Cerebellar nuclear complex (tissue), 1 donor: ENCODE measurements at places on chromosomes 12 and 14.

- DNase-seq = no peak
These were observed 113.5 kb downstream of the TMTC2 start for GRCh38 chr12:82800185-82800584.

DNA sequence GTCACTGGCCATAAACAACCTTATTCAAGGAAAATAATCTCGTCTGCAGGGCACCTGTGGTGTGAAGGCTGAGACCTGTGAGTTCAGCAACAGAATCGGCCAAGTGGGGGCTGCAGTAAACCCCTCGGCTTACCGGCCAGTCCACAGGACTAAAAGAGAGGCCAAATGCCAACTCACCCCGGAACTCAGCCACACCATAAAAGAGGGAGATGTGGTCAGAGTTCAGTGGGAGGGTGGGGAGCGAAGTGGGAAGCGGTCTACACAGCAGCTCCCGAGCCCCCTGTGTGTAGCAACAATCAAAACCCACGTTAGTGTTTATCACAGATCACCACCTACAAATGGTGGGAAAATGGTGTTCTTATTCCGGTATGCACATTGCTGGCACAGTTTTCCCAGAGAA is 153.0 kb downstream of the PIWIL1 start:
- no peak for DNase-seq

DNA sequence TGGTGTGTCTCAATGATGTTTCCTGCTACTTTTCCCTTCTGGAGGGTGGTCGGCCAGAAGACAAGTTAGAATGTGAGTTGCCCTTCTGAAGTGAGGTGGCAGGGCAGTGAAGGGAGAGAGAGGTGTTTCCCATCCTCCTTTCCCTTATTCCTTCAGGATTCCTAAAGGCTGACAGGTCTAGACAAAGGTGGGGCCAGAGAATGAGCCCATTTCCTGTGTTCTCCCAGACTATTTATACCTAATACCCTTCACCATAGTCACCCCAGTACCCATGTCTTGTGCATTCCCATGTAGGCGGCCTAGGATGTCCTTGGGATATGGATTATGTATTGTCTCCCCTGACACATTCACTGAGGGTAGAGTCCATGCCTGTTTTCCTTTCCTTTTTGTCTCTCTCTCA is 7.0 kb downstream of the DGKA start:
- DNase-seq = no peak

DNA sequence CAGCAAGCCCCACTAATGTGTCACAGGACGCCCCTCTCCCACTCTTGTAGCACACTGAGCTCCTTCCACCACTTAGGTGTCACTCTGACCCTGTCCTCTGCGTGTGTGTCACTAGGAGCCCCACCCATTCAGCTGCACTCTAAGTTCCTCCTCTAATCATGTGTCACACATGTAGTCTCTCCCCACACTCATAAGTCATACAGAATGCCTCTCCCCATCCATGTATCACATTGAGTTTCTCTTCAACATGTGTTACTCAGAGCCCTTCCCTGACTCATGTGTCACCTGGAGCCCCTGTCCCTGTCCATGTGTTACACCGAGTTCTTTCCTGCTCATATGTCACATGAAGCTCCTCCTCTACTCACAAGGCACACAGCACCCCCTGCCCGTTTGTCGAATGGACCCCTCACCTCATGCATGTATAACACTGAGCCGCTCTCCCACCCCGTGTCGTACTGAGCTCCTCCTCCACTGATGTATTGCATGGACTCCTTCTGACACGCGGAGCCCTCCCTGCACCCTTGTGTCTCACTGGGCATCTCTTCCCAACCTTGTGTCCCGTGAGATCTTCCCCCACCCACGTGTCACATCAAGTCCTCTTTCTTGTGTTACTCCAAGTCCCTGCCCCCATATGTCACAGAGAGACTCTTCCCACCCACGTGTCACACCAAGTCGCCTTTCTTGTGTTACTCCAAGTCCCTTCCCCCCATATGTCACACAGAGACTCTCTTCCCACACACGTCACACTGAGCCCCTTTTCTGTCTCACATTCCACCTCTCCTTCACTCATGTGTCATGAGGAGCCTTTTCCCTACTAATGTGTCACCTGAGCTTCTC is 31.0 kb downstream of the RTL1 start:
- no peak for DNase-seq

DNA sequence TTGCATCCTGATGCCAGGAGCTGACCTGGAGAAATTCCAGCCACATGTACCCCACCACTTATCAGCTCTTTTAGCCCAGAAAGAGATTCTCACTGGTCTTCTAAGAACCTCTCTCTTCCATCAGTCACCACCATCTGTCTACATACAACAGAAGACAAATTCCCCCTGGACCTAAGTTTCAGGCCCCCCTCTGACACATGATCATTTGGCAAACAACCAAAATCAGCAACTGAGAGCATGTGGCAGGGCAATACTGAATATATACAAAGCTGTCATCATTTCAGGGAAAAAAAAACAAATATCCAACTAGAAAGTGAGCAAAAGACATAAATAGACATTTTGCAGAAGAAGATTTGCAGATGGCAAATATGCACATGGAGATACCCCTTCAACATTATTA is 180.2 kb downstream of the FOXN3 start:
- DNase-seq = no peak

DNA sequence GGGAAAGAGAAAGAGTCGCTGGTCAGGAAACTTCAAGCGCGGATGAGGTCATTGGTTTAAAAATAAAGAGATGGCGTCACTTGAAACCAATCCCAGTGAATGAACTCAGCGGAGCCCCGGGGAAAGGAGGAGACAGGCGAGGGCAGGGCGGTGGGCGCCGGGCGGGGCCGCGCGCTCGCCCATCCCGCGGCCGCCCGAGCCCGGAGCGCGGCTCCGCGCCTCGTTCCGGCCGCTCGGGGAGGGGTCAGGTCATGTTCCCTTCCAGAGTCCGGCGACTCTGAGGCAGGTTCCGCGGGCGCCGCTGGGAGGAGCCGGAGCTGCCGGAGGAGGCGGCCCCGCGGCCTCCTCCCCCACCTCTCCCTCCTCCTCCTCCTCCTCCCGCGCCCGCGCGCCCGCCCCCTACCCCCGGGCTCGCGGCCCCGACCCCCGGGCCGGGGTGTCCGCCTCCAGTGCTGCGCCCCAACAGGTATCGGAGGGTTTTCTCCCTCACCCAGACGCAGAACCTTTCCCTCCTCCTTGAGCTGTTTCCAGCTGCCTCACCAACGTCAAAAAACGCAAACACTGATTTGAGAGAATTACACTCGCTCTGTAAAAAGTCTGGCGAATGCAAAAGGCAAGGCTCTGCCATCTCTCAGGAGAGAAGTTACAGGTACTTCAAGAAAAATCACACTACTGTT is at the start of gene DUSP16:
Gene DUSP16 (minus strand): TSS at position 279 of the 677 bp plus-strand sequence. CDS start 41,765 bp downstream, outside the sequence.
- peak; percentile 46 for DNase-seq

DNA sequence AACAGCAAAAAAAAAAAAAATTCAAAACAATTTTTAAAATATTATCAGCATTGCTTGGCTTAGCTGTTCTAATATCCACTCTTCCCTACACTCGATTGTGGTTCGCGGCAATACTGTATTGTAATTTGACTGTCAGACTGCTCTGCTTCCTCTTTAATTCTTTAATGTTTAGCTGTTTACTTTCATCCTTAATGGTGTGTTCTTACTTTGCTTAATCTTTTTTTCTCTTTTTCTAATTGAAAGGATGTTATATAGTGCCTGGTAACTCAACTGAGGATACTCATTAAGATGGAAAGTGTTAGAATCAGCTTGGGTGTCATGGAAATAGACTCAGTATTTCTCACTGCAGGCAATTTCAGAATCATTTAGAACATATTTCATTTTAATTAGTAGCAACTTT is 2.0 kb downstream of the ANO4 start:
- DNase-seq = no peak

DNA sequence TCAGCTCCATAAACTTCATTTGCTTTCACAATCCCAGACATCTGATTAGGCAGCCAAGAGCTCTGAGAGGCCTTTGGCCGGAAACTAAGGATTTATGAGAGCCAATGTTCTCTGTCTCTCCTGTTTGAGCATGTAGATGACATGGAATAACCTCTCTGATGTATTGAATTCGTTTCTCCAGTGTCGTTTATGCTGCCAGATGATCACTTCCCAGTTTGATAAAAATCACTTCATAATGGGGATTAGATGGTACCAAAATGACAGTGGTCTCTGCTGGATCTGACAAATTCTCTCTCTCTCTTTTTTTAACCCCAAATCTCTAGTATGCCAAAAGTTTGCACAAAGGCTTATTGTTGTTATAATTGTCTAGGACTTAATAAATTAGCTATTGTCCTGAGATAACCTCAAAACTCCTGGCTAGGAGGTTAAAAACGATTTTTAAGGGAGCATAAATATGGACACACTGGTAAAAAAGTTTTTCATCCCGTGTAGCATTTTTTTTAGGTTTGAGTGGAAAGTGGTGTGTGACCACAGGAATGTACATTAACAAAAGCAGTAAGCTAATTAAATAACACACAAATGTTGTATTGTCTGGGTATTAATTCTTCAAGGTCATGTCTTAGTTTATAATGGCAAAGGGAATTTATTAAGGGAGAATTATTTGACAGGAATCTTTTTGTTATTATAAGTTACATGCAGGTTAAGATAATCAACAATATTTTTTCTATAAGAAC is 82.6 kb upstream of the USP44 start:
- DNase-seq = no peak

- DNase-seq = no peak
These were observed 27.4 kb upstream of the CFL2 start for GRCh38 chr14:34741840-34742239.

- no peak for DNase-seq
These were observed 875.7 kb upstream of the USP15 start for GRCh38 chr12:61384511-61384910.

DNA sequence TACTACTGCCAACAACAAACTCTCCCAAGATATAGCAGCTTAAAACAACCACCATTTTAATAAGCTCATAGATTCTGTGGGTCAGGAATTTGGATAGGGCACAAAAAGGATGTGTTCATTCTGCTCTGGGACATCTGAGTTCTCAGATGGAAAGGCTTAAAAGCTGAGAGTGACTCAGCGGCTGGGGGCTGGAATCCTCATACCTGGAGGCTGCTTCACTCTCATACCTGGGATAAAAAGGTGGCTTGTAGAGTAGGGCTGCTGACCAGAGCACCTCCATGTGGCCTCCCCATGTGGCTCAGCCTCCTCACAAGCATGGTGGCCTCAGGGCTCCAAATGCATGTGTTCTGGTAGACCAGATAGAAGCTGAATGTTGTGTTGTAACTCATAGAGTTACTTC is 20.2 kb upstream of the PELI2 start:
- DNase-seq = no peak

DNA sequence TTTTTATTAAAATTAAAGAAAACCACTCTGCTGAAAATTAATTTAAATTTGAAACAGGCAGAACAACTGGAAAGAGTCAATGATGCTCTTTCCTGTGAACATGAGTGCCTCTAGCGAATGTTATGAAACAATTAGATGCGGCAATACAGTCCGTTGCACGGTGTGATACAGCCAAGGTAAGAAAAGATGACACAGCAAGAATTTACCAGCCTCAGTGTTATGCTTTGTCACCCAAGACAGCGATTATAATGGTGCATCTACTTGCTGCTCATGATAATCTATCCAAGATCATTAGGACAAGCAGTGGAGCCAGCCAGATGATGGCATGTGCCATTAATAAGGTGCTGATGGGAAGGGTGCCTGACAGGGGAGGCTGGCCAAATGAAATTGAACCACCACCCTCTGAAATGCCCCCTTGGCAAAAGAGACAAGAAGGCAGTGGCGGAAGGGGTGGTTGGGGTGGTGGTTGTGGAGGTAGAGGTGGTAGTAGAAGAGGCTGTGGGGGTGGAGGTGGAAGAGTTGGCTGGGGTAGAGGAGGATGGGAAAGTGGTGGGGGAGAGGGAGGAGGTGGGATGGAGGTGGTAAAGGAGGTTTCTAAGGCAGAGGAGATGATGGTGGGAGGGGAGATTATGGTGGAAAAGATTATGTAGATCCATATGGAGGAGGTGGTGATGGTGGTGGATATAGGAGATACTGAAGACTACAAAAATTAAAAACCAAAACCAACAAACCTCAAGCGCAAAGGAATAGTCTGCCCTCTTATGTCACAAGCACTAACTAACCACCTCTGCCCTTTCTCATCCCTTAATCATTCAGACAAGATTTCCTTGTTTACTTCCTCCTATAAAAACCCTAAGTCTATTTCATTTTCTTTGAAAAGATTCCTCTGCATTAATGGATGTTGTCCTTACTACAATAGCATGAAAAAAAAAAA is 4.0 kb upstream of the RESF1 start:
- DNase-seq = no peak

- no peak for DNase-seq
These were observed 38.2 kb upstream of the SYCP3 start for GRCh38 chr12:101777485-101777884.

DNA sequence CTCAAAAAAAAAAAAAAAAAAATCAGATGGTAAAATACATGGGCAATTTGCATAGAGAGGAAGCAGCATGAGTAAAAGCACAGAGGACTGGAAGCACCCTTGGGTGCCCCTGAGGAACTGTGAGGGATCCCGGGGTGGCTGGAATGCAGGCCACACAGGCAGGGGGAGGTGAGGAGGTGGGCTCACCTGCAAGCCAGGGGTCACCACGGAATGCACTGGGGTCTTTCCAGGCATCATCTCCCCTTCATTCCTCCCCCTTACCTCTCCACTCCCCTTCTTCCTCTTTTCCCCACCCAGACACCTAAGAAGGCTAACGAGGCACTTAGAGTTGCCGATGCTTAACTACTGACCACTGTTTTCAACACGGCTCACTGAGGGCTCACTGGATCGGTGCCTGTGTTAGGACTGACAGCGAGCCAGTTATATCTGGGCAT is 14.4 kb upstream of the HIP1R start:
- no peak for DNase-seq

DNA sequence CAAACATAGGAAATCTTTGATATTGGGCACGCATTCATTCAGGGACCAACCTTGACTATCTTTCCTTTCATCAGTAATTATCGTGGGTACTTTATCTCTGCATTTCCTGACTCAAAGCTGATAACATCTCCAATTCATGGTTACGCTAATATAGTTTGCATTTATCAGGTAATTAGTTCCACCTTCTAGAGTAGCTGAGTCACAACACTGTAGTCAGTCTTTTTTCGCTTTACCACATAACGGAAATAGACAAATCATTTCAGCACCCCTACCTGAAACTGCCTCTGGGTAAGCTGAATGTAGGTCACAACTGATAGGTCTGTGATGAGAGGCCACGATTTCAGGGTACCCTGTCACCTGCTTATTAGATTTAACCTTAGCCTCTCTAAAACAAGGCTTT is 36.7 kb upstream of the IL22 start:
- DNase-seq = no peak

DNA sequence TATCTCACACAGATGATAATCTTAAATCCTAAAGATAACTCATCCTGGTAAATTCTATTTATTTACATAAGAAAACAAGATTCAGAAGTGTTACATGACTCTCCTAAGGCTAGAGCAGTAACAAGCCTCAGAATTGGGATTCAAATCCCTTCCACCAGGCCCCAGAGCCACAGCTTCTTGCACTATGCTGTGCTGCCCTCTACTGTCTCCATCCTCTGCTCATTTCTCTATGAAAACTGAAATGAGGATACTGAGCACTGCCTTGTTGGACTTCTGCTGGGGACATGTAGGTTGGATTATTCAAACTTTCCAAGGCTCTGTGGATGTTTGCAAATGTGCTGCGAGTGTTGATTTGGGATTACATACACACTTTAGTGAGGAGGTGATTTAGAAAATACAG is 23.5 kb upstream of the C12orf50 start:
- DNase-seq = no peak

- no peak for DNase-seq
These were observed 234.4 kb downstream of the SEC23A start for GRCh38 chr14:38868399-38869290.
